ENCODE measurements at places on chromosomes 1 and 21.

GRCh38 chr1:201602413-201603265 is 63.7 kb downstream of the NAV1 start:
- no peak for DNase-seq

DNA sequence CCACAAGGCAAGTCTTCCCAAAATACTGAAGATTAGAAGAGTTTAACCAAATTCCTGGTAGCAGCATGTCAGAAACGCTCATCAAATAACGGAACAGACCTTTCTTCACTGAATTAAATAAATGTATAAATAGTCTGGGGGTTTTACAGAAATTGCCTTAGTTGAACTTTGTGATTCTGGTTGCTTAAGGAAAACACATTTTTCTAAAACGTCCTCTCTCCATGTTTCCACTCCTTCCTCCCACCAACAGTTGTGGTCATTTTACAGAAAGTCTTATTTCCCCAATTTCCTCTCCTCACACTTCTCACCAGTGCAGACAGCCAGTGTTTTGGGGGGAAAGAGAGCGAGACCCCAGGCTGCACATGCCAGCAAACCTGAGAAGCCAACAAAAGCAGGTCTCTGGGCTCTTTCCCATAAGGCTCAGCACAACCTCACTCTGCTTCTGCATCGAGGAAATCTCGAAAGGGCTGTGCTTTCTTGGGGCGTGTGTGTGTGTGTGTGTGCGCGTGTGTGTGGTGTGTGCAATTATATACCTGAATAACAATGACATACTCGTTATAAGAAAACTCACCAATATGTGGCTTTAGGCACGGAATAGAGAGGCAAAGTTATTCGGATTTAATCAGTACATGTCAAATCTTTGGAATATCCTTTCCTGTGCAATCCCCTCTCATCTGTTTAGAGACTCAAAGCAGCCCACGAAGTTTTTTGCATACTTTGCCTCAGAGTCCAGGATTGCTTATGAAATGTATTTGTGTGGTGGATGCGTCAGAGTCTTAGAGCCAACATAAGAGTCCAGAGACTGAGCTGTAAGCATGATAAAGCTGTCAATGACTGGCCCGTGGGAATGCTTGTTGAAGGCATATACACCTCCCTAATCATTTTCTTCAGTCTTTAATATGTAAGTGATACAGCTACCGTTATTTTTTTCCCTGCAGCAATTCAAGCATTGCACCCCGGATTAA is 2.0 kb downstream of the KCNJ15 start:
- no peak for DNase-seq

DNA sequence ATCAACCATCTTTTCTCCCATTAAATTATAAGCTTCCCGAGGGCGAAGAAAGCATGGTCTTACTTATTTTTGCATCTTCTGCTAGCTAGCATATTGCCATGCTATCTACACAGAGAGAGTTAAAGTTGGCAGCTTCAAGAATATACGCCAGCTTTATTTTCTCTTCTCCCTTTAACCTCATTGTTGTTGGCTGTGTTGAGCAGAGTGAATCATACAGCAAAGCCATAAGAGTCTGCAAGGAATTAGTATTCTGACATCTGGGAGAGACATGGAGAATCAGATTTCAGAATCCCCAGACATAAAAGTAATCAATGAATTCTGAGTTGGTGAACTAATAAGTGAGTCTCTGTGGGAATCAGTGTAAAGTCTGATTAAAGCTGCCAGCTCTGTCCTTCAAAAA is 649.6 kb upstream of the PTBP2 start:
- DNase-seq: no peak

GRCh38 chr1:69403756-69404320 is 163.9 kb upstream of the LRRC7 start:
- no peak for DNase-seq

GRCh38 chr1:83090195-83090594 is 908.7 kb downstream of the TTLL7 start:
- no peak for DNase-seq

GRCh38 chr1:12146343-12147112 is 20.3 kb upstream of the TNFRSF1B start:
- no peak for DNase-seq

DNA sequence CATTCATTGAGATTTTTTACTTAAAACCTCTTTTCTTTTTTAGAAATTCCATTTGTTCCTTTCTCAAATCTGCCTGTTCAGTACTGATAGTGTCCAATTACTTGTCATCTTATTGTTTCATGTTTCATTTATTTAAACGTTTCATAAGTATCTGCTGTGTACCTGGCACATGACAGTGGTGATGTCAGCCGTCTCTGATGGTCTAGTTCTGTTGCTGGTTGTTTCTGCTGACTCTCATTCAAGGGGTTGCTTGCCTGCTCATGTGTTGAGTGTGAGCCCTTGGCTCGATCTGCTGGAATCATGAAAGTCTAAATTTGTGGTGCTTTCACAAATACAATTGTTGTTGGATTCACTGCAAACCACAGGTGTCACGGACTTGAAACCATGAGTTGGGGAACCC is 25.5 kb upstream of the C2CD2 start:
- no peak for DNase-seq

GRCh38 chr1:156912861-156913808 is 7.3 kb upstream of the LRRC71 start:
- no peak for DNase-seq

- DNase-seq: no peak
These were observed 153.0 kb upstream of the B3GALT2 start for GRCh38 chr1:193339401-193339800.

GRCh38 chr1:203380420-203381150 is 29.7 kb upstream of the FMOD start:
- no peak for DNase-seq

- no peak for DNase-seq
These were observed 180.5 kb downstream of the TGFB2 start for GRCh38 chr1:218525451-218526197.

GRCh38 chr21:42463861-42464515 is 32.0 kb downstream of the RSPH1 start:
- peak; percentile 47 for DNase-seq

- no peak for DNase-seq
These were observed 19.4 kb upstream of the TMEM222 start for GRCh38 chr1:27302612-27303011.

GRCh38 chr21:34195335-34195734 is 122.0 kb downstream of the MRPS6 start:
- no peak for DNase-seq

DNA sequence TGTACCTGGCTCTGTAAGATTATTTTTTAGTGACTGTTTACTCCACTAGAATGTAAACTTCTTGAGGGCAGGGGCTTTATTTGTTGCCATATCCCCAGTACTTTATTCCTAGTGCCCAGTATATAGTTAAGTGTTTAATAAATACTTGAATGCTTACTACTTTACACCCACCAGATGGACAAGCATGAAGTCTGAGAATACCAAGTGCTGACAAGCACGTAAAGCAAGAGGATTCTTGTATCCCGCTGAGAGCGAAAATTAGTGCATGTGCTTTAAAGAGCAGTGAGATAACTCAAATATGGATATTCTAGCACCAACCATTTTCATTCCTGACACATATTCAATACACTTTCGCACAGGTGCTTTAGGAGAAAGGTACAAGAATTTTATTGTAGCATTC is 1.5 kb upstream of the SCCPDH start:
- no peak for DNase-seq

- DNase-seq: no peak
These were observed 181.7 kb downstream of the DHRS3 start for GRCh38 chr1:12436345-12436658.

GRCh38 chr1:104807590-104807989 is 1057.9 kb downstream of the AMY1C start:
- DNase-seq: no peak

DNA sequence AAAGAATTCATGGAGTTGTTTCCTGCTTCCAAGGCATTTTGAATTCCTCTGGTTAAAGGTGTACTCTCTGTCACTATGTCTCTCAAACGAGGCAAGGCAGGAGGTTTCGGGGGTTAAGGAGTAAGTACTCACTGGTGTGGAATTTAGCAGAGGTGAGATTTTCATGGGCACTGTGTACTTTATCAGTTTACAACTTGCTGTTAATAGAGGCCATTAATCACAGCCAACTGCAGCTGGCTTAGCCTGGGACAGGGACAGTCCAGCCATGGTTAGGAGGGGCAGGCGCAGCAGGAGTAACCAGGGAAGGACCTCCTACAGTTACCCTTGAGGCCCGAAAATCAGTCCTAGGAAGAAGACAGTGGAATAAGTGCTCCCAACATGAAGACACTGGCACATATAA is 18.1 kb upstream of the TMEM9 start:
- no peak for DNase-seq

GRCh38 chr1:37544530-37544929 is 9.6 kb downstream of the SNIP1 start:
- no peak for DNase-seq

DNA sequence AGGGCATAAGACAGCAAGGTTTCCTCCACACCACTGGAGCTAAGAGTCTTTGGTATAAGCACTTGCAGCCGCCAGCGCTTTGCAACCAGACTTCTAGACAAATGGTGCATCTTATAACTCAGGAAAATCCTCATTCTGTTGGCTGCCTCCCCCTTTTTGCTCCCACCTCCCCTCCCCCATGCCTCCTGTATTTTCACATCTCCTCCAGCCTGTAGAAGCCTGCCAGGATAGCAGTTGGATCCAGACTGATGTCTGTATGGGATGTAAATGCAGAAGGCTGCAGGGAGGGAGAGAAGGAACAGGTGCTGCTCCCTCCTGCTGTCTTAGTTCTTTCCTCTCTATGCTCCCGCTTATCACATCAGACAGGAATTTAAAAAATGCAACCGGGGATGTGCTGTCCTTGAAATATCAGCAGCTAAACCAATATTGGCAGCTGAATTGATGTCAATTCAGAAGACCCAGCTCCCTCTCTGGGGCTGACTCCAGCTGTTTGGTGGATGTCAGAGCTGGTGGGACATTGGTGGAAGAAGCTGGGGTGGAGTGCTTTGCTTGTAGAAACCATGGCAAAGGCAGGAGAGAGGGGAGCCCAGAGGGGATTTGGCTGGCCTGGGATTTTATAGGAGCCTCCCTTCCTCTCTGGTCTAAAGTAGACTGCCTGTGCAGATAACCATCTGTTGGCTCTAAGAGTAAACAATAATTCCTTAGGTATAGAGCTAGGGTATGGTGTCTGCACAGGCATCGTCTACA is 53.5 kb downstream of the NFASC start:
- DNase-seq: no peak

- no peak for DNase-seq
These were observed 135.9 kb downstream of the HHAT start for GRCh38 chr1:210464519-210465039.

DNA sequence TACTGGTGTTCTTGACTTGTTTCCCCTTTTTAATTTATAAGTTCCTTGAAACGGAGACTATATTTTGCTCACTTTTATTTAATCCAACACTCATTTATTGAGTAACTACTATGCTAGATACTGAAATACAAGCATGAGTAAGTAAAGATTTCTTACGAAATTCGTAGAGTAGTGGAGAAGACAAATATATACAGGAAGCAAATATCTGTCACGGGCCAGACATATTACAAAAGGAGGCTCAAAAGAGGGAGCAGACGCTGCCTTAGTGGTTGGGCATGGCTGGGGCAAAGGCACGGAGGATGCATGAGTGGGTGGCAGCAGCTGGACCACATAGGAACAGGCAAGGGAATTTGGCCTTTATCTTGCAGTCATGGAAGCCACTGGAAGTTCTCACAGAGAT is 6.8 kb downstream of the NCF2 start:
- DNase-seq: no peak

DNA sequence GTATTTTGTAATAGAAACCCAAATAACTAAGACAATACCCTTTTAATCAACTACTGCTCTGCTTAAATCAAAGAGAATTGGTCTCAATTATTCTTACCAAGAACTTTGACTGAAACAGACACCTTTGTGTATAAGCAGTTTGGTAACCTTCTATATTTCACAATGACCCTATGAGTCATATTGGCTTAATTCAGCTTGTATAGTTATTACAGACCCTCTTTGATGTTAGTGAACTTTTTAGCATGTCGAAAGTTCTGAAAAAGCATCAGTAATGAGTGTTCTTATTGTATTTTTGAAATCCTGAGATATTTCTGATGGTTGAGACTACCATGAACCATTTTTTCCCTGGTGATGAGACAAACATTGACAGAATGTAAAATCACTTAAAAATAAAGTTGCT is 43.3 kb upstream of the RABGAP1L start:
- DNase-seq: no peak
